ENCODE measurements at places on chromosomes 3 and 15.
A peak's percentile ranks its signal among the peaks of the same experiment; 100 is the strongest.

DNA sequence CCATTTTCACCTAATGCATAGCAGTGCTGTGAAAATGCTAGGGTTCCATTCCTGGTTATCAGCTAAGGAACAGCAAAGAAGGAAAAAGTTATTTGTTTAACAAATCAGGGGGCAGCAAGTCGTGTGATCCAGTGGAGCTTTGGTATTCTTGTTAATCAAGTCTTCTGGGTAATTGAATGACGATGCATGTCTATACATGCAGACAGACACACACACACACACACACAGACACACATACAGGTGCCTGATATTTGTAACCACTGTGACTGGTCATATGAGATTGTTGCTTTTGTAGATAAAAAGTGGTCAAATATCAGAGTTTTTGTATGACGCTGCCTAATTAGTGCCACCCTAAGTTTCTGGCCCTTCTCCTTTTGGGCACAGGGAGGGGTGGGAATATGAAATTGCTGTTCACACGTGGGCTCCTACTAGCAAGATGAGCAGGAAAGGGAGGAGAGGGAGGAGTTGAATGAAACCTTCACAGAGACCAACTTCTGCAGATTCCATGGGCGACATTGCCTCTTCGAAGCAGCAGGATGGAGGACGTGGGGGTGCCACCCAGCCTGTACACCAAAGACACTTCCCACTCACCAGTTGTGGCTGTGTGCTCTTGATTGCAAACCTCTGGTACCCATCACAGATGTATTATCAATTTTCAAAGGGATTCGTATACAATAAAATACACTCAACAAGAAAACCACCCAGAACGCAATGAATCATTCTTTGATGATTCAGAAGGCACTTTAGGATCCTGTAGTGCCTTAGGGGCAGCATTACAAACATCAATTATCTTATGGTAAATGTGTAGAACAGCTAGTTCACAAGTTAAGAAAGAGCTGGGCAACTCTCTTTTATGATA lies 281.9 kb upstream of the ICE2 start:
- no peak for DNase-seq

GRCh38 chr15:97026781-97027180 lies 696.3 kb downstream of the NR2F2 start:
- DNase-seq: no peak

DNA sequence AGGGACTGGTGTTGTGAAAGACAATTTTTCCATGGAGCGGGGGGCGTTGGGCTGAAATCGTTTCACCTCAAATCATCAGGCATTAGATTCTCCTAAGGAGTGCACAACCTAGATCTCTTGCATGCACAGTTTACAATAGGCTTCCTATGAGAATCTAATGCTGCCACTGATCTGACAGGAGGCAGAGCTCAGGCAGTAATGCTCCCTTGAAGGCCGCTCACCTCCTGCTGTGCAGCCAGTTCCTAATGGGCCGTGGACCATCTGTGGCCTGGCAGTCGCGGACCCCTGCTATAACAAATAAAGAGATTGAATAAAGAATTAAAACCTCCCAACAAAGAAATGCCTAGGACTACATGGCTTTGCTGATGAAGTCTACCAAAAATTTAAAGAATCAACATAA lies 25.3 kb upstream of the ANKRD28 start:
- no peak for DNase-seq

- DNase-seq: no peak
Observed at GRCh38 chr3:63245726-63246241, 32.3 kb upstream of the SYNPR start.

GRCh38 chr3:162742159-162742717 lies 1245.6 kb downstream of the OTOL1 start:
- no peak for DNase-seq

DNA sequence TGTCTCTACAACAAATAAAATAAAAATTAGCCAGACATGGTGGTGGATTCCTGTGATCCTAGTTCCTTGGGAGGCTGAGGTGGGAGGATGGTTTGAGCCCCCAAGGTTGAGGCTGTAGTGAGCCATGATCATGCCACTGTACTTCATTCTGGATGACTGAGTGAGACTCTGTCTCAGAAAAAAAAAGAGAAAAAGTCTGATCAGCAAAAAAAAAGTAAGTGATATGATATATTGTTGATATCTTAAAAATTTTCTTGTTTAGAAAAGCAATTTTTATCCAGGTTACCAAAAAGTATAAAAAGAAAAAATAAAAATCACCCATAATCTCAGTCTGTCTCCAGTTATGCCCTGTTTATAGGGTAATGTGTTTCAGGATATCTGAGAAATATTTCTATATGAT lies 251.4 kb downstream of the OTOL1 start:
- no peak for DNase-seq

- no peak for DNase-seq
Observed at GRCh38 chr3:36790765-36791164, 26.4 kb upstream of the DCLK3 start.

GRCh38 chr15:74891469-74891868 lies 1.6 kb downstream of the MPI start:
- DNase-seq: no peak

GRCh38 chr15:90191794-90192509 lies 9.2 kb upstream of the SEMA4B start:
- peak; percentile 81 for DNase-seq

DNA sequence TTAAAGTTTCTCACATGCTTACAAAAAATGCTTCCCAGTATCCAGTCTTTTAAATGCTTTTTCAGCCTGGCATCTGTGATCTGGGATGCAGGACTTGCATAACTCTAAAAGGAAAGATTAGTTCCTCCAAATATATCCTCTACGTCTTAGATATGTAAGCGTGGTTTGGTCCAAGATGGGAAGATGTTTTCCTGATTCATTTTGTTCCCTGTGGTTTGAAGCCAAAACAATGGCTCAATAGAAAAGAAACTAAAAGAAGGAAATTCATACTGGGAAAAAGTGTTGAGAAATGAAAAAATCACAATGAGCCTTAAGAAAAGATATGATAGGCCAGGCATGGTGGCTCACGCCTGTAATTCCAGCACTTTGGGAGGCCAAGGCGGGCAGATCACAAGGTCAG lies 1002.8 kb downstream of the NAALADL2 start:
- no peak for DNase-seq

DNA sequence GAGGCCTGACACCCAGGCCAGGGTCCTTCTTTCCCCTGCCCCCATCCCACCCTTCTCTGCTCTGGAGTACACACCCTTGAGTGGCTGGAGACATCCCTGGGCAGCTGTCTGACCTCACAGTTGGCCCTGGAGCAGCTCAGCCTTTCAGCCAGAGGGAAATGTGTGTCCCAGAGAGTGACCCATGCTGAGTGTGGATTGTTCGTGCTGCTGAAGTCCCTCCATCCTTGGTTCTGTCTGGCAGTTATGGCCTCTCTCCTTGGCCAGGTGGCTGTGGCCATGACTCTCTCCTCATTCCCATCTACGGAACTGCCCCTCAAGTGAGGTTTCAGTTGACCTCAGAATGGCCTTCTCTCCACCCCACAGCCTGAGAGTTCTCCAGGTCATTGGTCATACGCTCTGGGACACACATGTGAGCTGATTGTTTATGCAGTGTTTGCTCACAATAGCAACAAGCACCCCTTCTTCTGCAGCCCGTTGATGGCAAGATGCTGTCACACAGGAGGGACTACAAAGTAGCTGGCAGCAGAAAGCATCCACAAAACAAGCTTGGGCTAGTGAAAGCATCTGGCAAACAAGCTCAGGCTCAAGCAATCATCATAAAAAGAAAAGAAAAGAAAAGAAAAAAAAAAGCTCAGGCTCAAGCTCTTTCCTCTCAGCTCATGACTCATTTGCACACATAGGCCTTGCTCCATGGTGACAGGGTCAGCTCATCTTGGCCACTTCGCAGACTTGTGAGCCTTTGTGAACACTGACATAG lies 55.3 kb upstream of the ITGA11 start:
- DNase-seq: no peak

DNA sequence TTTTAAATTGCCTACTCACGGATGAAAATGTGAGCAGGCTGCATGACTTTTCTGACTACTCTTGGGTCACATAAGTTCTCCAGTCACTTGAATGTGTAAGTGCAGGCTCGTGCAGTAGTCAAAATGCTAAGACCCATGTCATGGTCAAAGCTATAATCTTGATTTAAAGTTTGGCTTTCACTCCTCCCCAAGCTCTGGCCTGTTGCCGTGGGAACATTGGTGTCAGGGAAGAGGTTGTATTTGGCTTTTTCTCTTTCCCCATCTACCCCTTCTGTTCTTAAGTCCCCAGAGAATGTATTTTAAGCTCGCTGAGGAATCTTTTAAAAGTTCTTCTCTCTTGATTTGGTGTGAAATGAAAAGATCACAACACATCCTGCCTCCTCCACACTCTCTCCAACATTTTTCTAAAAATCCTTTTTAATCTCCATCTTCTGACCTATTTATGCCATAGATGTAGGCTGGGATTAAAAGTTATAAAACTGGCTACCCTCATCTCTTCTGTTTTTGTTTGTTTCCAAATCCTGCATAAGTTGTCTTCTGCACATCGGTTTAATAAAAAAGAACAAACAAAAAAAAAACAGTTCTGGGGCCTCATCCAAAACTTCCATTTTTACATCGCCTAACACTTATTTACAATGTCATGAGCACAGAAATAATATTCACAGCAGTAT lies 61.4 kb upstream of the ADAMTSL3 start:
- DNase-seq: no peak

DNA sequence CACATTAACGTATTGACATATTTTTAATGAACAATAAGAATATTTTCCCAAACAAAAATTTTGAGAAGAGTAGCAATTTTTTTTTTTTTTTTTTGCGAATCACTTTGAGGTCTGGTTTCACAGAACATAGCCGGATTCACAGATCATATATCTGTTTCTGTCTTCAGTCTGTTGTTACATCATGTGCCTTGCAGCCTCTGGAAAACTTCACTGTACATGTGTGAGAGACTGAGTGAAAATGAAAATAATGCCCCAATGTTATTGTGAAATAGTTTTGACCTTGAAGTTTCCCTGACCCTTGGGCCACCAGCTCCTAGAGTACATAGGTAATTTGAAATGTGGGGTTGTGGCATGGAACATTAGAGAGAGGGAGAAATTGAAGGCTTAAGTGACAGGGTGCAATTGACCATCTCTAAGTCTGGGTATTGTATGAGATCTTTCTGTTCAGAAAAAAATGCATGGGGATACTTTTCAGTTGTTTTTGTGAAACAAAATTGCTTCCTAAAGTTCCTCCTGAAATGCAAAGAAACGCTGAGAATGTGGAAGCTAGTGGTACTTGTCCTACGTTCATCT lies 14.0 kb downstream of the ITPR1 start:
- peak; percentile 54 for DNase-seq

- no peak for DNase-seq
Observed at GRCh38 chr3:53218131-53218530, 37.7 kb downstream of the TKT start.

GRCh38 chr15:73330206-73331051 lies 38.3 kb downstream of the HCN4 start:
- DNase-seq: no peak

DNA sequence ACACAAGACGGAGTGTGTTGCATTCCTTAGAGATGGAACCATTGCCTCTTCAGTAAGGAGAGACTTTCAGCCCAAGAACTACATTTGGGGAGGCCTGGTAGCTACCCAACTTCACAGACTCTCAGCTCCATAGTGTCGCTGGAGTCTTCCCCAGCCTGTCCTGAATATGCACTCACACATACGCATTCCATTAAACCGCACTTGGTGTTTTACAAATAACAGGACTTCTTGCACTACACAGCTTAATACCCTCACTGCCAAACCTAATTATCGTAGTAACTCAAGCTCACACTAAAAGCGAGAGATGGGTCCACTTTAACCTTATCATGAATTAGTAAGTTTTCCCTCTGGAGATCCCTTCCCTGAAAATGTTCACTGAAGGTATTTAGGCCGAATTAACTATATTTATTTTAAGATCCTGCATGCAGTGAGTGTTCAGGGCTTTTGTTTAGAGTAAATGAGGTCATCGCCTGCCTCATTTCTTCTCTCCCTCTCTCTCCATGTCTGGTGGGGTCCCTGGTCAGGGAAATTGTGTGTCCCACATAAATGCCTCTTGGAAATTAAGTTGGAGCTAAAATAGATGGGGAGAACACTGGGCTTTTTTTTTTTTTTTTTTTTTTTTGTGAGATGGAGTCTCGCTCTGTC lies 171.9 kb downstream of the FAM43A start:
- DNase-seq: no peak

DNA sequence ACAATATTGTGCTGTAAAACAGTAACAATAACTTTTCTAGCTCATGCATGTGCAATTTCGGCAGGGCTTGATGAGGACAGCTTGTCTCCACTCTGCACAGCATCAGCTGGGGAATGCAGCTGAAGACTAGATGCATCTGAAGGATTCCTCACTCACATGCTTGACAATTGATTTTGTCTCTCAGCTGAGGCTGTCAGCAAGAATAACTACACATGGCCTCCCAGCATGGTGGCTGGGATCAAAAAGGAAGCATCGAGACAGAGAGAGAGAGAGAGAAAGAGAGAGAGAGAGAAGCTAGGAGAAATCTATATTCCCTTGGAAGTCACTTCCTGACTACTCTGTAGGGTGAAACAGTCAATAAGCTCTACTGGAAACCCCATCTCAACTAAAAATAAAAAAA lies 487.1 kb downstream of the PLOD2 start:
- no peak for DNase-seq

DNA sequence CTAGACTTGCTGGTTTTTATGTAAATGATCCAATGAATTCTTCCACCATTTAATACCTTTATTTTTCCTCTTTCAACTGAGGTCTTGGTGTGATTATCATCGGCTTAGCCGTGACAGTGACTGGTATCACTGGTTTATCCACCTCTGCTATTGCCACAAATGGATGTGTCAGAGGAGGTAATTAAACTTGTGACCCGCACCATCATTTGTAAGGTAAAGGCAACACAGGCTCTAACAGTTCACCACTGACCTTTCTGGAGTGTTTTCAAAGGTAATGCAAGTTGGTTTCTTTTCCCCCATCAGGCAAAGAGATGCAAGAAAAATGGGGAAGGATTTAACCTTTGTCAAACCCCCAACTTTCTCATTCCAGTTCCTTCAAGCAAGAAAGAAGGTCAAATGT lies 19.7 kb downstream of the SLC12A1 start:
- no peak for DNase-seq

DNA sequence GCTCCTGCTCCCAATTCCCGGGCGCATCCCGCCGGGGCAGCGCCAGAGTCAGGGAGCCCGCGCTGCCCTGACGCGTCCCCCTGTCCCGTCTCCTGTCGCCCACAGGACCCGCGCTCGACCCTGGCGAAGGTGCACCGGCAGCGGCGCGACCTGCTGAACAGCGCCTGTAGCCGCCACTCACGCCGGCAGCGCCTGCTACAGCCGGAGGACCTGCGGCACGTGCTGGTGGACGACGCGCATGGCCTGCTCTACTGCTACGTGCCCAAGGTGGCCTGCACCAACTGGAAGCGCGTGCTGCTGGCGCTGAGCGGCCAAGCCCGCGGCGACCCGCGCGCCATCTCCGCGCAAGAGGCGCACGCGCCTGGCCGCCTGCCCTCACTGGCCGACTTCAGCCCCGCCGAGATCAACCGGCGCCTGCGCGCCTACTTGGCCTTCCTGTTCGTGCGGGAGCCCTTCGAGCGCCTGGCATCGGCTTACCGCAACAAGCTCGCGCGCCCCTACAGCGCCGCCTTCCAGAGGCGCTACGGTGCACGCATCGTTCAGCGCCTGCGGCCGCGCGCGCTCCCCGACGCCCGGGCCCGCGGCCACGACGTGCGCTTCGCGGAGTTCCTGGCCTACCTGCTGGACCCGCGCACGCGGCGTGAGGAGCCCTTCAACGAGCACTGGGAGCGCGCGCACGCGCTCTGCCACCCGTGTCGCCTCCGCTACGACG lies 16.9 kb downstream of the C3orf22 start:
- no peak for DNase-seq
